ENCODE measurements at places on chromosomes 12 and 14.

GRCh38 chr12:109503611-109504010 lies 26.2 kb downstream of the UBE3B start:
- no peak for DNase-seq

- no peak for DNase-seq
Observed at GRCh38 chr12:107891967-107892366, 117.5 kb downstream of the ASCL4 start.

DNA sequence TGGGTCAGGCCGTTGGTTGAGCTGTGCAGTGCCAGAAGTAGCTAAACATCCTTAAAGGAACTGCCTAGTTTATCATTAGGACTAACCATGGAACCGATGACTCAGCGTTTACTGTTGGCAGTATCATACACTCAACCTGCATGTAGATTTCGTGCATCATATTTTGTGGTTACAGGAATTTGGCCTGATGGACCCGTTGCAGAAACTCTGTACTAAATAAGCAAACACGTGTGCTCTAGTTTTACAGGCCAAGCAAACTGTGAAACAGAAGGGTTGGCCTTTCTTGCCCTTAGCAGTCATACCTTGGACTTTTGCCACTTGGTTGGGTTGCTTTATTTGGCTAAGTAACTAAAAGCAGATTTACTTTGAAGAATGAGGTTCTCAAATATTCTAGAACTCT lies 35.6 kb downstream of the DGLUCY start:
- no peak for DNase-seq

GRCh38 chr12:45105996-45106395 lies 55.1 kb upstream of the DBX2 start:
- DNase-seq, result no peak

GRCh38 chr14:30519961-30520360 lies 39.0 kb upstream of the G2E3 start:
- DNase-seq, result no peak

GRCh38 chr12:153080-153746 lies 60.7 kb downstream of the SLC6A12 start:
- peak; percentile 70 for DNase-seq

DNA sequence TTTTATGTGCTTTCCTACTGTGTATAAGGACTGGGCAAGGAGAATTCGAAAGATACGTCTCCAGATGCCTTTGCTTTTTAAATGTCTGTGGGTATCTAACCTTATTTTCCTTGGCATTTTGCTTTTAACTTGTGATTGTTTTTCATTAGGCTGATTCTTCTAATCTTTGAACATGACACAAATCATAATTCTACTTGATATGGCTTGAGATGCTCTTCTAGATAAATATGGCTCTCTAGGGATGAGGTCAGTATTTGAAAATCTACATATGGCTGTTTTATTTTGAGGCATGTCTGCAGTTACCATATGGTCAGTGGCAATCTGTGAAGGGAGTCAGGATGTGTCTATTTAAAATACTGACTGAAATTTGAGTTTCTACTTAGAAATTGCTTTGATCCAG lies 139.2 kb downstream of the SLC2A13 start:
- DNase-seq, result no peak

- DNase-seq, result no peak
Observed at GRCh38 chr14:36626151-36626550, 35.5 kb upstream of the PAX9 start.

GRCh38 chr12:127235761-127236160 lies 1031.2 kb upstream of the TMEM132C start:
- DNase-seq, result no peak

All from NT2/D1 (cell line).